Stimulated activated CD4-positive, alpha-beta T cell treated with anti-CD3 and anti-CD28 coated beads, TNF-alpha, amount 100 ng/mL, for 1 hour (primary cell): ENCODE measurements at places on chromosomes 12 and 14.

DNA sequence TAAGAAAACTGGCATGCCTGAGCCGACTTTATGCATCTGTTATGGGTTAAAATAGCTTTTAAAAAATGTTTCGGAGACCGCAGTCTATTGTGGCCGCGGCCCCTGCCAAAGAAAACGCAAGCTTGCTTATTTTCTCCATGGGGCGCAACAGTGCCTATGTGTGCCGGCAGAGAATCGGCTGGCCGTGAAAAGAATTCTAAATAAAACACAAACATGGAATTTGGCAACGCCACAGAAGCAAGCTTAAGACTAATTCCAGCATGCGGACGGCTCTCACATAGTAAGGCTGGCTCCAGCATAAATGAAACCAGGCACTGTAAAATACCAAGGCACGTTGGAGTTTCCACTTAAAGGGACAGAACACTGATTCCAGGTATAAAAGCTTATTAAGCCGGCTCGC, 56.7 kb downstream of the BCL11B start:
- no peak for DNase-seq

DNA sequence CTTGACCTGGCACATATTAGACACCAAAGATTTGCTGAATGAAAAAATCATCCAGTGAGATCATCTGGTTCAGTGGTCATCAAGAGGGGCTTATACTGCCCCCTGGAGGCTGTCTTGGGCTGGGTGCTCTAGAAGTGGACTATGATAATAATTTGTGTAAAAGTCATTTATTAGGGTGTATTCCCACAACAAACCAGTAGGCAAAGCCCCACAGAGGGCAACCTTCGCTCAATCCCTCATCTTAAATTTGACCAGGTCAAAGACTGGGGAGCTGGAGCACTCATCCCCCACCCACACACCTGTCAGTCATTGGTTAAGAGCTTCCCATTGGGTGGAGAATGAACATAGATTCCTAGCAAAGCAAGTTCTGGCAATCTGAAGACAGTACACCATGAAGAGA, 20.0 kb upstream of the FICD start:
- no peak for DNase-seq

GRCh38 chr14:24196071-24197055, 1.1 kb upstream of the TM9SF1 start:
- DNase-seq, result no peak

GRCh38 chr12:6297170-6297569, 13.3 kb upstream of the PLEKHG6 start:
- DNase-seq, result no peak

DNA sequence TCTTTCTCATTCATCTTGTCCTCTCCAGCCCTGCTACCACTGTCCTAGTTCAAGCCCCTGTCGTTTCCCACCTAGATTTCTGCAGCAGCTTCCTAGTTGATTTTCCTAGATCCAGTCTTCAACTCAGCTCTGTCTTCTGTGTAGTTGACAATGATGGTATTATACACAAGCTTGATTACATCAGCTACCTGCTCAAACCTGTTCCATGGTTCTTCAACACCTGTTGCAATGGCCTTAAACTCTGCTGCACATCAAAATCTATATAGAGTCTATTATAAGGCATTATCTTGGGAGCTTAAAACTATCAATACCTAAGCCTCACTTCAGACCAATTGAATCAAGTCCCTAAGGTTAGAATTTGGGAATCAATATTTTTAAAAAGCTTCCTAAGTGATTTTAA, 71.7 kb upstream of the PELI2 start:
- no peak for DNase-seq

- DNase-seq, result no peak
These were observed 77.0 kb downstream of the KITLG start for GRCh38 chr12:88503281-88503703.

GRCh38 chr12:20474443-20474842, 106.1 kb downstream of the PDE3A start:
- no peak for DNase-seq

DNA sequence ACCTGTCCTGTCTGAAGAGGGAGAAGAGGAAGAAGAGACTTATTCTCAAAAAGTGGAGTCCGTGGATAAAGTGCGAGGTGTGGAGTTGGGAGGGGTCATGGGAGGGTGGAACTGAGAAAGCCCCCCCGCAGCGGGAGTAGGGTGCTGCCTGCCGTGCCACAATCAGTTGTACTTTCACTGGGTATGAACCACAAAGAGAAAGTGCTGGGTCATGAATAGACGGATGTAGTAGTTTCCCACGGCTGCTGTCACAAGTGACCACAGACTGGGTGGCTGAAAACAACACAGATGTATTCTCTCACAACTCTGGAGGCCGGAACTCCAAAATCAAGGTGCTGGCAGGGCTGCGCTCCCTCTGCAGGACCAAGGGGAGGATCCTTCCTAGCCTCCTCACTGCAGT, 5.5 kb downstream of the DNAH10 start:
- no peak for DNase-seq

DNA sequence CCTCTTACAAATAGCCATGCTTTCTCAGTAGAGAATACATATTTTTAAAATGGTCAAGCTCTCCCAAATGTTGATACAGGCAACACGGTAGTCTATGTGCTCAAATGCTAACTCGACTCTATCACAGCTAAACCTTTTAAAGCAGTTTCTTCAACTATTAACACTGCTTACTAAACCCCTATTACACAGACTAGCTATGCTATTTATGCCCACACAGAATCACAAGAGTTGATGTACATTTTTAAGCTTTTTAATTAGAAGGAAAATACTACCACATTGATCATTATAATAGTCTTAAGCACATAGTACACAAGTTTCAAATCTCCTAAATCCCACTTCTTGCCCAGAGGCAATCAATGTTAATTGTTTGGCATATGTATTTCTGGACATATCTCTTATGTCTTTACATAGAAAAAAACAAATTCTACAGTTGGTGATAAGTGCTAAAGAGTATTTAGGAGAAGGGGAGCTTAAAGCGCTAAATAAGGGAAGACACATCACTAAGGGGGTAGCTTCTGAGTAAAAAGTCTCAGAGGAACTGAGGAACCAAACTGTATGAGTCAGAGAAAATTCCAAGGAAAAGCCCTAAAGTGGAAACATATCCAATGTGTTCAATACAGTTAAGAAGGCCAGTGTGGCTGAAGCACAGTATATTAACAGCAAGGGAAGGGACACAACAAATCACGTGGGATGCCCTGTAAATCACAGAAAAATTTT, 13.7 kb downstream of the HNRNPC start:
- DNase-seq, result no peak

DNA sequence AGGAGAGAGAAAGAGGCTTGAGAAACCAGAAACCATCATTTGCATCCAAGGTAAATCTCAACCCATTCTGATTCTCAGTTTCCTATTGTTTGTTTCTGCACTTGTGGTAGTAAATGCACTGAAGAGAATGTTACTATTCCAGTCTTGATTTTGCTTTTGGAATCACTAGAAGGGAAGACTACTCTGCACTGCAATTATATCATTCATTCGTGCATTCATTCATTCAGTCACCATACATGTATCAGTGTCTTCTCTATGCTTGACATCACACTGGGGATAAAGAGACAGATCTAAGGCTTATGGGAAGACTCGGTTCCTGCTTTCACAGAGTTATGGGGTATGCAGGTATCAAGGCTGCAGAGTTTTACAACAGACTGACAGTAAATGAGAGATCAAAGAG, 90.3 kb upstream of the EGLN3 start:
- no peak for DNase-seq

GRCh38 chr12:92039046-92039445, 106.6 kb downstream of the BTG1 start:
- DNase-seq, result no peak

GRCh38 chr12:89151536-89151935, 200.8 kb downstream of the DUSP6 start:
- DNase-seq, result no peak

- DNase-seq, result no peak
These were observed 49.1 kb downstream of the FAM222A start for GRCh38 chr12:109762673-109763191.
